ENCODE measurements at places on chromosomes 2 and 18. TPM values are rescaled to one million over a fixed set of nuclear protein-coding genes. Genes with fewer than 3 reads are reported as not detected.

AP1S3 gene
- polyA plus RNA-seq = 2.0 TPM

DNA sequence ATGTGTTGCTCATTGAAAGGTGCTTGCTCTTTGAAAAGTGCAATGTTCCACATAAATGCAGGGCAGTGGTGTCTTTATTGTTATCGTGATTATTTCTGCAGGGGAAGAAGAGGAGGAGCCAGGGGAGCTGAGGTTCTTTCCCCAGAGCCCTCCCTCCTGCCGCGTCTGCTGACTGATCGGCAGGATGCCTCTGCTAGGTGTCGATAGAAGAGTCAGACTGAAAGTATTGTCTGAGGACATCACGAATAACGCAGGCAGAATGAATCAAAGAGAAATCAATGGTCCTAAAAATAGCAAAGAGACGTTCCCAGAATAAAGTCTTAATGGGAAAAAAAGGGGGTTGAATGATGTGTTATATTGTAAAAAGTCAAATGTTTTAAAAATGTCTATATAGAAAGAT lies 47.4 kb upstream of the SIX3 start:
- no peak for DNase-seq

DNA sequence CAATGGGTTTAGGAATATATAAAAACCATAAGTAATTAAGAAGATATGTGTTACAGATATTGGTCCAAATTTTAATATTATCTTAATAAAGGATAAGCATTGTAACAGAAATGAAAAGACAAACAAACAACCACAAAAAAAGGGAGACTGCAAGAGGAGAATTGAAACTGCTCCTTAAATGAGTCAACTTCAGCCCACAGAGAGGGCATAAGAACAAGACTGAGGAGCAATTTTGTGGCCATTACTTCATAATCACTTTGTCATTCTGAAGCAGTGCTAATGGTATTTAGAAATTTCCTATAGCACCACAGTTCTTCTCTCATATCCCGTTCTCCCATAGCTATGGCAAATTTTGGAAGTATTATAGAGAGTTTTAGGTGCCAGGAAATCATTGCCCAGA lies 193.2 kb upstream of the HNMT start:
- DNase-seq = no peak

DNA sequence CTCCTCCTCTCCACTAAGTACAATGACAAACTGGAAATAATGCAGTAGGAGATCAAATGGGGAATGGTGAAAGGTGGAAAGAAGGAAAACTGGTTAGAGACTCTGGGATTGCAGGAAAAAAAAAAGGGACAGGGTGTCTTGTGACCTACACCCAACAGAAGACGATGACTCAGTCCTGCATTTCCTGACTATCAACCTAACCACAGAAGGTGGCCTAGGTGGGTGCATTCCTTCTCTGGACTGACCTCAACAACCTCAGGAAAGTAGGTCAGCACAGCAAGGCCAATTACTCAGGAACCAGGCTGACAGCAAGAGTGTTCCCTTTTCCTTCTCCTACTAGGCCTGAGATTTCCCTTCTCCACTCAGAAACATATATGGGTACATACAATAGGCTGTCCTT lies 1386.4 kb upstream of the ZEB2 start:
- DNase-seq = no peak

- no peak for DNase-seq
Observed at GRCh38 chr18:67518566-67518965, 2.0 kb upstream of the DSEL start.

DNA sequence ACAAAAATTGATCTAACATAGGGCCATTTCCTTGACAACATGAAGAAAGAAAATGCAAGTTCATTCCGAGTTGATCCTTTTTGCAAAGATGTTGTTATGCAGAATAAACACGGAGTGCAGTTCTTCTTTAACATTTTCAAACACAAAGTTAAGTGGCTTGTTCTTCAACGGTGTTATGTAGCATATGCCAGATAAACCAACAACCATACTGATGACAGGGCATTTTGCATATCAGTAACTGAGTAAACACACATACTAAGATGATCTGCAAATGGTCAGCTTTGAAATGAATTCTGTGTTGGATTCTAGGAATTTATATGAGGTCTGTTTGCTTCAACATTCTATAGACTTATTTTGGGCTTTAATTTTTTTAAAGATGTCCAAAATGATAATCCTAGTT lies 266.4 kb downstream of the GPD2 start:
- DNase-seq = no peak

GRCh38 chr18:31429623-31430022 lies 17.9 kb upstream of the DSG3 start:
- DNase-seq = no peak

GRCh38 chr2:18583905-18584607 lies 5.3 kb downstream of the NT5C1B start:
- DNase-seq = no peak

DNA sequence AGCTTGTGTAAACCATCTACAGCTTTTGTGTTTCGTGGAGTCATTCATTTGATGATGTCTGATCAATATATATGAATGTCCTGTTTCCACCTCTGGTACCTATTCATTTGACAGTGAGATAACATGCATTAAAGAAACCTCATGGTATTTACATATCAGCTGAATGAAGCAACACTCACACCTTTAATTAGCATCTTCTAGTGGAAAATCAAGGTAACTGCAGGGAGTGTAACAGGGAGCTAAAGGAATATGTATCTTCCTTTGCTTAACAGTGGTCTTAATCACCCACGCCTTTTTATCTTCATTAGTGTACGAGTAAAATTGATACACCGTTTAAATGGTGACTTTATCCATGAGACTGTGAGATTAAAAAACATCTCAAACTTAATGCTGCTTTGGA lies 15.6 kb downstream of the SLC39A10 start:
- no peak for DNase-seq

MC4R gene
- polyA plus RNA-seq = 0.14 TPM

DNA sequence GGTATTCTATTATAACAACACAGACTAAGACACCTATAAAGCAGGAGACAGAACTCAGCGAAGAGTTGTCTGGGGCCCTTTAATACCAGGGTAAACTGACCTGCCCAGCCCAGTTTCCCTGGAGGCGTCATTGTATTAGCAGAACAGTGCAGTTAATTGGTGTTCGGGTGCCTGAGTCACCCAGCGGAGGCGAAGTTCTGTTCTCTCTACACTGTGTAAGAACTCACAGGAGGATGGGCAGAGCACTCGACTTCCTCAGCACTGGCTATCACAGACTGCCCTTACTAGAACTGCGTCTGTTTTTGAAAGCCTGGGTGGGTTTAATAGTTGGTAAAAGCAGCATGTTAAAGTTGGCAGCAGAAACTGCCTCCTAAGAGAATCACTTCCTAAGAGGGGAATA lies 106.5 kb upstream of the ATP8B1 start:
- DNase-seq = peak; percentile 73

CNRIP1 gene
- 41.5 TPM for polyA plus RNA-seq

GPAT2 gene
- 0.38 TPM for polyA plus RNA-seq

DNA sequence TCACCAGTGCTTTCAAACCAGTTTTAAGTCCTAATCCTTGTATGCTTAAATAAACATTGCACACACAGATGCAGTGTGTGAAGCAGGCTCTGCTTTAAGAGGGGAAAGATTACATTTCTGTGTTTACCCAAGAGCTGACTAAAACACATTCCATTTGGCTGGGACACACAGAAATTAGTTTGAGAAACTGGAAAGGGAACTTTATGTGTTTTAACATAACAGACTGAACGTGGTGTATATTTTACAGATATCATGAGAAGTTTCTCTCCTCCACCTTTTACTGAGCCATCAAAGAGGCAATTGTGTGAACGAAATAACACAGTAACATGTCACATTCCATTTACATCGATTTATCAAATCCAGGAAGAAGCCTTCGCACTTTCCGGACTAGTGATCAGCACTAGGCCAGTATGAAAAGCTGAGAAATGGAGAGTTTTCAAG lies 121.8 kb downstream of the MAIP1 start:
- DNase-seq = peak; percentile 48

GRCh38 chr2:159201360-159202063 lies 85.0 kb downstream of the WDSUB1 start:
- DNase-seq = peak; percentile 24

- no peak for DNase-seq
Observed at GRCh38 chr2:46966576-46966975, 51.0 kb upstream of the MCFD2 start.

- peak; percentile 74 for DNase-seq
Observed at GRCh38 chr2:147789720-147790119, 55.1 kb upstream of the ACVR2A start.

GRCh38 chr2:172168917-172169346 lies 66.2 kb upstream of the DLX2 start:
- DNase-seq = peak; percentile 54

Measured in GM23248 (cell line).